NCI-H2171 treated with DMSO at 0.1 percent for 48 hours (cell line): ENCODE measurements at places on chromosomes 5 and 9.

DNA sequence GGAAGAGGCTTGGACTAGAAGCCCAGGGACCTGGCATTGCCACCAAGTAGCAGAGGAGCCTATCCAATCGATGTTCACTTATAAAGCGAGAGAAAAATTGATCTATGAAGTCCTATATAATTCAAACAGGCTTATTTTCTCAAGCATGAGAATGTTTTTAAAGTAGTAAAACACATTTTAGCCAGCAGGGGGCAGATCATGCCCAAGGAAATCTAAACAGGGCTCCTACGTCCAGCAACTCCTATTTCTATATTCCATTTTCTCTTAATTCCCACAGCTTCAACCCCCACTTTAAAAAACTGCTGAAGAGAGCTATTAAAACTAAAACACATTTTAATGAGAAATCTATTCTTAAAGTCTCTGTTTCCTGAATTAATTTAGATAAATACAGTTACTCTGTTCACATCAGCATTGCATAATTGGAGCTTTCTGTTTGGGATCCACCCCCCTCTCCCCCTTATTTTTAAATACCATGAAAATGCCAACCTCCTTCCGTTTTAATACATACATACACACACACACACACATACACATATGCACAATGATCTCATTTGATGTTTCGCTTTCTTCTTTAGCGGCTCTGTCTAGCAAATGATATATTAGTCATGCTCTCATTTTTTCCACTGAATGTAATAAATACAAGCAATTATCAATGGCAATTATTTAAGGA is 144.9 kb downstream of the MYO10 start:
- peak; percentile 79 for DNase-seq

GRCh38 chr9:28921857-28922500 is 1348.7 kb upstream of the C9orf72 start:
- DNase-seq, result peak; percentile 70

DNA sequence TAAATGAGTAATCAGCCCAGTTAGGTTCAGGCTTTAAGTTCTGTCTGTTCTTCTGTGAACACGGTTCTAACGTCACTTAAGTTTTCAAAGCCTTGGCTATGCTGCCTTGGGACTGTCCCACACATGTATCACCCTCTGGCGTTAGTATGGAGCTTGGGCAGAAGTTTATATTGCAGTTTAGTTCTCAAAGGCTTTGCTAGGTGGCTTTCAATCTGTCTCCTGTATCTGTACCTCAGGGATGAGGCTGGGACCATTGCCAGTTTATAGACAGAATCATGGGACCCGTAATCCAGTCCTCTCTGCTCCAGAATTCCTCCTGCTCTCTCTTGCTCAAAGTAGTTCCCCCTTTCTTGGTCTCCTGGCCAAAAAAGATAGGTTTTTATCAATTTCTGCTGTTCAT is 12.1 kb downstream of the C9orf40 start:
- DNase-seq, result peak; percentile 51

- DNase-seq, result no peak
Observed at GRCh38 chr5:10735569-10736276, 25.3 kb downstream of the DAP start.

GRCh38 chr5:139273322-139273571 is 20.3 kb upstream of the MATR3 start:
- DNase-seq, result no peak

GRCh38 chr5:142095035-142095434 is 13.5 kb upstream of the NDFIP1 start:
- no peak for DNase-seq

GRCh38 chr9:77892955-77893514 is 138.6 kb downstream of the GNAQ start:
- no peak for DNase-seq

GRCh38 chr9:116387934-116388698 is 234.5 kb downstream of the PAPPA start:
- DNase-seq, result peak; percentile 94

GRCh38 chr5:103340717-103341388 is 82.3 kb downstream of the MACIR start:
- no peak for DNase-seq

- DNase-seq, result peak; percentile 0
Observed at GRCh38 chr5:80711938-80712337, 57.2 kb upstream of the DHFR start.

- DNase-seq, result no peak
Observed at GRCh38 chr5:160166973-160167623, 47.8 kb upstream of the PWWP2A start.

DNA sequence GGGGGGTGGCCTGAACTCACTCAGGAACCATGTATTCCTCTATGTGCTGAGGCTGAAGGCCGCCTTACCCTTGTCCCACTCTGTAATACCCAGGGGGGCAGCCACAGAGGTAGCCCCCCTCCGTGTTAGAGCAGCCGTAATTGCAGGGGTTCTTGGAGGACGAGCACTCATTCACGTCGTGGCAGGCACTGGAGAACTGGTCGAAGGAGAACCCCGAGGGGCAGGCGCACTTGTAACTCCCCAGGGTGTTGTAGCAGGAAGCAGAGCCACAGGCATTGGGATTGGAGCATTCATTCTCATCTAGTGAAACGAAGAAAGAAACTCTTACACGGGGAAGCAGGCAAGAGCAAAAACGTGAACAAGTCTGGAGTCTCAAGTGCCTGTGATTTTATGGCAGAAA is 179.8 kb downstream of the SLC12A2 start:
- DNase-seq, result no peak

- no peak for DNase-seq
Observed at GRCh38 chr5:181245427-181246275, 1.9 kb upstream of the RACK1 start.

DNA sequence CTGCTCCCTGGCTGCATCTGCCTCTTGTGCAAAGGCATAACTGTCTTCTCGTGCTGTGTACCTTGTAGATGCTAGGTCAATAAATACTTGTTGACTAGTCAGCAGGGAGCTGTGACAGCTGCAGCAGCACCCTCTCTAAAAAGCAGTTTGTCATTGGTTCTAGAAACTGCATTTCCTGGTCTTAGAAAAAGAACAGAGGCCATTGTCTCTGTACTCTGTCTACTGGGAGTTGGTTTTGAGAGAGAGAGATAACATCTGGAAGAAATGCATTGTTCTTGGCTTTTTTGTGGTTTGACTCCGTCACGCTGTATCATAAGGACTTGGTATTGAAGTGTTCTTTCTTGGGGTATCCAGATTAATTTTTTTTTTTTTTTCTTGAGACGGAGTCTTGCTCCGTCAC is 32.3 kb downstream of the SH3GLB2 start:
- no peak for DNase-seq

DNA sequence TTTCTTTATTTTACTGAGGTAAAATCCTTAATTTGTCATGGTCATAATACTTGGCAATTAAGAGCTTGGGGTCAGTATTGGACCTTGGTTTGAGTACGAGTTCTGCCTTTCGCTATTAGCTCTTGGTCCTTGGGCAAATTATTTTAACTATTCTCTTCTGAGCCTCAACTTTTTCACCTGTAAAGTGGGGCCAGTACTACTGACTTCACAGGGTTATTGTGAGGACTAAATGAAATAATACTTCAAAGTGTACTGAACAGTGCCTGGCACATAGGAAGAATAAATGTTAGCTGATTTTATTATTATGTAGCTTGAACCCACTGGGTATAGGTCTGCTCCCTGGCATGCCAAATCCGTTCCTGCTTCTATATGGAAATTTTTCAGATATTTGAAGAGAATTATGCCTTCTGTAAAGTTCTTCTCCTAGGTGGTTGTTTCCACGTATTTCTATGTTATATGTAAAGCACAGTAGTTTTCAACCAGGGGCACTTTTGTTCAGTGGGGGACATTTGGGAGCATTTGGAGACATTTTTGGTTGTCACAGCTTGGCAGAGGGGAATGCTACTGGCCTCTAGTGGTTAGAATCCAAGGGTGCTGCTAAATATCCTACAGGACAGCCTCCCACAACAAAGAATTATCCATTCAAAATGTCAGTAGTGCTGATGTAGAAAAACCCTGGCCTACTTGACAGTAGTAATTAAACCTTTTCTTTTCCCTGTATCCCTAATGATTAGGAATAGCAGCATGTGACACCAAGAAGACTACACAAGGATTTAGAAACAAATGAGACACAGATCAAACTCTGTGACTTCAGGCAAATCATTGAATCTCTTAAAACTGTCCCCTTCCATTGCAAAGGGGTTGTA is 4.5 kb downstream of the RCL1 start:
- peak; percentile 68 for DNase-seq

- DNase-seq, result no peak
Observed at GRCh38 chr5:74311961-74312360, 328.6 kb downstream of the ENC1 start.

DNA sequence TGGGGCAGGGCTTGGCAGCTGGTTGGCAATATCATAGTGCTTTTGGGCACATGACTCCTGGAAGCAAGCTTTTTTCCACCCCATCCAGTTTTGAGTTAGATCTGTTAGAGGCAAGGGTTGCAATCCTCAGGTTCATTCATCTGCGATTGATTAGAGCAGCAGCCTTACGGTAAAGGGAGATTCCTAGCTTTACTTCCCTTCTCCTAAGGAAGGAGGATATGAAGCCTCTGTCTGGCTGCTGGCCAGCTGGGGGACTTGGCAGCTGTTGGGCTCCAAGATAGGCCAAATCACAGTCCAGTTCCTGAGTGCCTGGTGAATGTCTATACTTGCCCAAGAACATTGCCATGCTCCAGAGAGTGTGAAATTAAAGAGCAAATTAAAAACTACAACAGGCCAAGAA is 113.4 kb upstream of the CCNH start:
- no peak for DNase-seq

- DNase-seq, result peak; percentile 77
Observed at GRCh38 chr9:133148199-133149129, 15.2 kb downstream of the GBGT1 start.

DNA sequence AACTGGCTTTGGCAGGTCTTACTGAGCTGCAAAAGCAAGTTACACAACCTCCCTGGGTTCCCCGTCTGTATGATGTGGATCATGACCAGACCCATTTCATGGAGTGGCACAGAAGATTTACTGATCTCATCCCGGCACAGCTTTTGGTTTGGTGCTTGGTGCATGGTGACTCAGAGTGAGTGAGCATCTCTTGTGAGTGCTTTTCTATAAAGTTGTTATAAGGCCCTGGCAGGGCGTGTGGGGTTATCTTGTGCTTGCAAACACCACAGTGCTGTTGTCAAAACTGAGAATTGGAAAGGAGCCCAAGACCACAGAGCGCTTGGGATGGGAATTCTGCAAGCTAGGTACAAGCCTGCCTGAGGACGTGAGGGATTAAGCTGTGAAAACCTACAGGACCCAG is 425.2 kb downstream of the GADD45G start:
- DNase-seq, result no peak

DNA sequence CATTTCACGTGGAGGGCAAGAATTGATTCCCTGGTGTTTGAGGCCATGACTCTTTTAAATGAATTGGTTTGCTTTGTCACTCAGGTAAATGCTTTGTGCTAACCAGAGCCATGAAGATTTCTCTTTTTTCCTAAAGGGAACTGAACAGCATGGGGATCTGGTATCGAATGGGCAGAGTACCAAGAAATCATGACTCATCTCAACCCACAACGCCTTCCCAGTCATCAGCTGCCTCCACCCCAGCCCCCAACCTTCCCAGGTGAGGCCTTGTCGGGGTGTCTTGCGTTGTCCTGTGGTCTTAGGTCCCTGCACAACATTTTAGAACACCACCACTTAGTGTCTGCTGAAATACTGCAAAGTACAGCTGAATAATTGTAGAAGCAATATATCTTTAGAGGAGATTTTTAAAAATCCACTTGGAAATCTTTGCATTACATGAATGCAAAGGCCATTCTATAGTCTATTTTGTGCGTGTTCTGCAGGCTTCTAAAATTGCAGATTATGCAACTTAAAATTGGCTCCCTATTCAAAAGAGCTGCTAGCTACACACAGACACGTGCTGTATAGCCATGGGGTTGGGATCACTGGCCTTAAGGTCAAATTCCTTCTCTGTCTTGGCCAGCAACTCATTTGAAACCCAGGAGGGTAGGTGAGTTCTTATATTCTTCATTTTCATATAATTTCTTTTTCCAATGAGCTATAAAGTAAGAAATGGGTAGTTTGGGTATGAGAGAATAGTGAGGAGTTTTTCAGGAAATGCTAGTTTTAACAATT is 69.0 kb downstream of the MVB12B start:
- DNase-seq, result peak; percentile 12

DNA sequence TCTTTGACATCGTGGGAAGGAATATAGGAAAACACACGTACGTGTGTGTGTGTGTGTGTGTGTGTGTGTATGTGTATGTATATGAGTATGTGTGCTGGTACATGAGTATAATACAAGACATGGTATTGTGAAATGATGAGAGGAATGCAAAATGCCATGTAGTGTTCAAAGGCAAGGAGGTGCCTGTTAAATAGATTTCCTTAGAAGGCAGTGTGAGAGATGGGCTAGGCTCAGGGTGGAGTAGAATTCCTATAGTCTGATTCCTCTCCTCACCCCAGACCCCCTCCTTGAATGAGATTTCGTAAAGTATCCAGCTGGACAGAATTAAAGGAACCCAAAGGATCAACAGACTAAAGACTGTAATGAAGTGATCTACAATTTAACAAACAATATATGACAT is 11.1 kb downstream of the GPR21 start:
- DNase-seq, result no peak

DNA sequence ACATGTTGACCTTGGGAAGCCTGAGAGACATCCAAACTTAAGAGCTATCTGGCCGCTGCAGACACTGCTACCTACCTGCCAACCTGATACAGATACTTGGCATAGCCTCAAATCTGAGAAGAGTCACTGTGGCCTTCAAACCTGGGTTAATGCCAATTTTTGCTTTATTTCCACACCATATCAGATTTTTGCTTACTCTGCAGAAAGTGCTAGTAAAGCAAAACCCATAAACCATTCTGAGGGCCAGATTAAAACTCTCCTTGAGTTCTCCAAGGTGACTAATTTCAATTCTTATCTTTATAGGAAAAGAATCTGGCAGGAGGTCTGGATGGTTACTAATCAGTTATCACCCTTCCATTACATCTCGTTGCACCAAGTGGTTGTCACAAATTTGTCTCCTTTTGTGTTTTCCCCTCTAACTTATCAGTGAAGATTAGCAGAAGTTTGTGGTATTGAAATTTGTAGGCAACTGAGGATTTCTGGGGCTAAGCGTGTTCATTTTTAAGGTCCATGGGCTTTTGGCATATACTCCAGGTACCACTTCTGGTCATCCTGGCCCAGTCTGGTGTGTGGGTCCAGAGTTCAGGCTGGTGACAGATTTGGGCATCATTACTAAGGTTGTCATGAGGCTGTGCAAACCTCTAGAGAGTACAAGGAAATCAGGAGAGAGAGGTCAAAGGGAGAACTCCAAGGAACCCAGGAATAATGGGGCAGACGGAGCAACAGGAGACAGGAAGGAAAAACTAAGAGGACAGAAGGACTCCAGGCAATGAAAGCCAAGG is 177.9 kb downstream of the TSSK1B start:
- no peak for DNase-seq

- no peak for DNase-seq
Observed at GRCh38 chr5:171849585-171850323, 64.1 kb downstream of the SMIM23 start.
